ENCODE measurements at places on chromosomes 2 and 18.

DNA sequence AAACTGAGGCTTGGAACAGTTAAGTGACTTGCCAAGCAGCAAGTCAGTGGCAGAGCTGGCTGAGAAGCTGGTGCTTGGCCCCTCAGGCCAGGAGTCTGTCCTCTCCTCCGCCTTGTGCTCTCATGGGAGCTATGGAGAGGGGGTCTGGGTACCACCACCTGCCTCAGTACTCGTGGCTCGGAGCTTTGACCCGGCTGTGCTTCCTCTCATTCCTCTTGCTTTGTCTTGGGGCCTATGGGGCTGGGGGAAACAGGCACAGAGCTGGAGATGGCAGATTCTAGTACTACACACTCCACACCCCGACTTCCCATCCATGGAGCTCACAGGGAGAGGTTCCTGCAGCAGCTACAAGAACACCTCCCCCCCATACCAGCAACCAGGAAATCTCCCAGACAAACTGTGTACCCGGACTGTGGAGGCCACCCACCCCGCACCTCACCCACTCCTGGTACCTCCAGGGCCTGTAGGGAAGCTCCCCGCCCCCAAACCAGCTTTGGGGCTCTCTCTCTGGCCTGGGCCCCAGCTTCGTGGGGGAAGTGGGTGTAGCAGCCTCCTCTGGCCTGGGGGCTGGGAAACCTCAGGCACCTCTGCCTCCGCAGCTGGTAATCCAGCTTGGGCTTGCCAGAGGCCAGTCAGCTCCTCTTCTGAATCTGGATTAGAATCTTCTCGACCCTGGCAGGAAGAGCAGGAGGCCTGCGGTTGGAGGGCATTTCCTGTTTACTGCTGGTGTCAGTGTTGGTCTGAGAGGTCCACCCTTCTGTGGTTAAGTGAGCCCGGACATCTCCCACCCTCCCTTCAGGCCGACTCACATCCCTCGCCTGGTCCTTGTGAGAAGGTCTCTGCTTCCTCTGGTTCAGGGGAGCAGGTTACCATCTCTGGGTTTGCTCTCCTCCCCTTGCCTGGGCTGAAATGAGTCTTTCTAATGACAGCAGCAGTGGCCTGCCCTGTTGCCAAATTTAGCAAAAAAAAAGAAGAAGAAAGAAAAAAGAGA lies 22.3 kb upstream of the RHOB start:
- DNase-seq: no peak

- no peak for DNase-seq
Measured at GRCh38 chr2:157821519-157822131, 54.5 kb downstream of the ACVR1 start.

GRCh38 chr18:33700513-33700976 lies 122.5 kb downstream of the ASXL3 start:
- DNase-seq: no peak

- DNase-seq: no peak
Measured at GRCh38 chr2:201233812-201234662, 26.3 kb upstream of the CASP8 start.

- DNase-seq: peak; percentile 36
Measured at GRCh38 chr2:54015798-54016699, 45.3 kb upstream of the PSME4 start.

DNA sequence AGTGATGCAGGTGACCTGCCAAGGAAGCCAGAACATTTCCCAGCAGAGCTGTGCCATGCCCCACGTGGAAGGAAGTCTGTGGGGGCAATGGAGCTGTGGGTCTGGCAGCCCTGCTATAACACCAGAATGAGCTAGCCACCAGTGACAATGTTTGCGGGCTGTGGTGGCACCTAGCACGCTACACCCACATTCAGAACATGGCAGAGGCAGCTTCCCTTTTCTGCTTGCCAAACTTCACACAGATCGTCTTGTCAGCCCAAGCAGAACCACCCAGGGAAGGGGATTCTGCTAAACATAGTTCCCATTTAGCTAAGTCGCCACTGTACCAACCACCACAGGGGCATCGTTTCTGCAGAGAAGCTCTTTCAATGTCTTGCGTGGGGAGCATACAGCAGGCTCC lies 27.0 kb upstream of the CCDC93 start:
- DNase-seq: no peak

GRCh38 chr18:47990981-47991380 lies 60.5 kb upstream of the SMAD2 start:
- DNase-seq: no peak

GRCh38 chr2:201942531-201942930 lies 91.1 kb upstream of the FZD7 start:
- DNase-seq: no peak

All from NCI-H2029 (cell line).